ENCODE measurements at places on chromosomes 4 and X.
A peak's percentile ranks its signal among the peaks of the same experiment; 100 is the strongest.

DNA sequence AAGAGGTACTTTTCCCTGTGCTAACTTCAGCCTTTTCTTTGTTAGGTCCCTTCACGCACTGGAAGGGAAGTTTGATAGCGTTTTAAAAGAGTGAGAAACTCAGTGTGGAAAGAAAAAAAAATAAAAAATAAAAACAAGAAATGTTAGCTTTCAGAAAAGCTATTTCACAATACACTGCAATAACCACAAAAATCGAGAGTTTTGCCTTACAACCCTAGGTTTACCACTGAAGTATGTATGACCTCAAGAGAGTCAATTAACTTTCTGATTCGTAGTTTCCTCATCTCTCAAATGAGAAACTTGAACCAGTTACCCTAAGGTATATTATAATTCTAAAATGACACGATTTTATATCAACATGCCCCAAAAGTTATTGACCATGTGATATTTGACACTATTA is 93.9 kb upstream of the JADE1 start:
- DNase-seq = no peak

GRCh38 chr4:140330311-140330900 is 43.0 kb upstream of the SCOC start:
- no peak for DNase-seq

DNA sequence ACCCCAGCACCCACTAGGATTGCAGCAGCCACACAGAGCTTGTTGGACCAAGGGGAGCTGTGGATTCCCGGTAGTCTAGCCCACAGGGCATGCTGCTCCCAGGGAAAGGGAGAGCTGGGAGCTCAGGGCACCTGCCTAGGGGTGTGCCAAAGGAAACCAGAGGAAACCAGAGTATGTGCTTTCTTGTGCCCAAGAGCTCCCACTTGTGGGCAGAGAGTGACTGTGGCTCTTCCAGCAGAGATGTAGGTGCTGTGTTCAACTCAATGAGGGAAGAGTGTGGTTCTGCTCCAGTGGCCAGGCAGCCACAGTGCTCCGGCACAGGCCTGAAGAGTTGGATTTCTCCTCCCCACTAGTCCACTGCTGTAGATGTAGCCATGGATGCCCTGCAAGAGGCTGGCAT is 1050.0 kb upstream of the INTU start:
- DNase-seq = peak; percentile 17

DNA sequence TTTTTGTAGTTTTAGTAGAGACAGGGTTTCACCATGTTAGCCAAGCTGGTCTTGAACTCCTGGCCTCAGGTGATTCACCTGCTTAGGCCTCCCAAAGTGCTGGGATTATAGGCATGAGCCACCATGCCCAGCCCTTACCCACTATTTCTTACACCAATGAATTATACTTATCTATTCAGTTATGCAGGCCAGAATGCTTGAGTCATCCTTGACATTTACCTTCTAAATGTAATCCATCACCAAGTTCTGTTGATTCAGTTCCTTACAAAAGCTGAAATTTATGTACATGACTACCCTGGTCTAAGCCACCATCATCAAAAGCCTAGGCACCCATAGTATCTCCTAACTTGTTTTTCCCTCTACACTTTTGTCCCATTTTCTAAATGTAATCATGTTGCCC is 585.7 kb downstream of the IL15 start:
- no peak for DNase-seq

GRCh38 chr4:7192252-7193029 is at the start of gene SORCS2:
Gene SORCS2 (plus strand): TSS chr4:7192538.
- peak; percentile 72 for DNase-seq

- DNase-seq = no peak
Measured at GRCh38 chrX:7620560-7620959, 222.4 kb upstream of the VCX start.

GRCh38 chr4:100017637-100018310 is 67.7 kb upstream of the H2AZ1 start:
- DNase-seq = no peak

DNA sequence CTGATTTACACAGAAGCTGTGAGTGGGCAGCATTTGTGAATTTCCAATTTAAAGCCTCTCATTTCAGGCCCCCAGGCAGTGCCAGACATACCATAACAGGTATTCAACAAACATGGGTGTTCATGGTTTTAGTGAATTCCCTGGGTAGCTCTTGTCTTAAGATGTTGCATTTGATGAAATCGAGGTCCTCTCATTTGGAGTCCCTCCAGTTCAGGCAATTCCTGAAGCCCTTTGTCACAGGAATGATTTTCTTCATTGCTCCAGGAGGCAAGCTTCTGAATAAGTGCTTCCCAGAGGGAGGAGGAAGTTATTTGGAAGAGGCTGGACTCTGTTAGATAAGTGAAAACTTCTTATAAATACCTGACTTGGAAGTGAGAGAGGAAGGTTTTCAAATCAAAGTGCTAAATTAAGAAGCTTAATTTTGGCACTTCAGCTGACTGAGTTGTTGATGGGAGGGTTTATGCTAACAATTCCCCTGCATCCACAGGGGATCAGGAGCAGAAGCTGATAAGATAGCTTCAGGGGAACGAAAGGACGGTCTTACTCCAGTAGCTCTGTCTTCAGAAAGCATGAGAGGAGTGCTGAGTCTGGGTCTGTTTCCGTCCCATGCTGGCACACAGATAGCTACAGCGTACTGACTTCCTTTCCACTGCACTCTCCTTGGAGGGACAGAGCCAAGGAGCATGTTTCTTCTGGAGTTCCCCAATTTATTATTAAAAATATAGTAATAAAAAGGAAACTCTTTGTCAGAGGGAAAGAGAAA is 543.1 kb downstream of the GBA3 start:
- no peak for DNase-seq

DNA sequence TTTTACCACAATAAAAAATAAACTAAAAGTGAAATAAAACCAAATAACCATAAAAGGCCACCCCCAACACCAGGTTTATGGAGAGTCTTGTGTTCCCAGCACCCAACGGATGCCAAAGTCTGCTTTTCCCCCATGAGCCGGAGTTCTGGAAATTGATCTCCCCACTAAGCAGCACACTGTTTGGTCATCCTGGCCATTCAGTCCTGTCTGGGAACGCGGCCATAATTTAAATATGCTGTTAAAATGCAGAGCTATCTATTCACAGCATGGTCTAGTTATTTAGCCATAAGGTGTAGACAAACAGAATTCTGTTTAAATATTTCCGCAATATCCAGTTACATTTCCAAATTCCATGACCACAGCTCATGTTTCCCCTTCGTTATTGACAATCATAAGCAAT is 129.6 kb upstream of the TBL1X start:
- DNase-seq = no peak

- DNase-seq = no peak
Measured at GRCh38 chr4:161519611-161520010, 644.2 kb downstream of the FSTL5 start.

- no peak for DNase-seq
Measured at GRCh38 chrX:2385224-2385623, 115.6 kb downstream of the DHRSX start.

GRCh38 chrX:140733766-140734342 is 24.3 kb downstream of the LINC00632 start:
- peak; percentile 11 for DNase-seq

GRCh38 chr4:1250527-1250812 is 1.5 kb upstream of the CTBP1 start:
- DNase-seq = no peak

DNA sequence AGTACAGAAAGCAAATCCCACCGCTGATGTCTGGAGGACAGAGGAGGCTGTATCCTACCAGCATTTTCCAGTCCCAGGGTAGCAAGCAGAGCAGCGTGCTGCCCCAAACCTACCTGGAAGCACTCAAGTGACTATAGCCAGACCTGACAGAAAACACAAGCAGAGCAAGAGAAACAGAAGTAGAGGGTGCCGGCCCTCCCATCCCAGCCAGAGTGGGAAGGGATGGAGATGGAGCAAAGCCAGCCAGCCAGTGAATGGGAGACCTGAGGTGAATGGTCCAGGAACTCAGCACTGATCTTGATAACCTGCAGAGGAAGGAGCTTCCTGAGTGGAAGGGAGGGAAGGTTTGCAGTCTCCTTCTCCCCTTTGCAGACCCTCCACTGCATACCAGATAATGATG is 185.2 kb downstream of the MAML3 start:
- DNase-seq = no peak

GRCh38 chr4:31461421-31461820 is 741.3 kb downstream of the PCDH7 start:
- DNase-seq = no peak

GRCh38 chrX:73214426-73215094 is at the start of gene NAP1L2:
Gene NAP1L2 (minus strand): TSS chrX:73214851. CDS start chrX:73214492, 359 bp downstream.
- peak; percentile 35 for DNase-seq

- DNase-seq = no peak
Measured at GRCh38 chr4:155541716-155542115, 124.9 kb upstream of the GUCY1A1 start.

DNA sequence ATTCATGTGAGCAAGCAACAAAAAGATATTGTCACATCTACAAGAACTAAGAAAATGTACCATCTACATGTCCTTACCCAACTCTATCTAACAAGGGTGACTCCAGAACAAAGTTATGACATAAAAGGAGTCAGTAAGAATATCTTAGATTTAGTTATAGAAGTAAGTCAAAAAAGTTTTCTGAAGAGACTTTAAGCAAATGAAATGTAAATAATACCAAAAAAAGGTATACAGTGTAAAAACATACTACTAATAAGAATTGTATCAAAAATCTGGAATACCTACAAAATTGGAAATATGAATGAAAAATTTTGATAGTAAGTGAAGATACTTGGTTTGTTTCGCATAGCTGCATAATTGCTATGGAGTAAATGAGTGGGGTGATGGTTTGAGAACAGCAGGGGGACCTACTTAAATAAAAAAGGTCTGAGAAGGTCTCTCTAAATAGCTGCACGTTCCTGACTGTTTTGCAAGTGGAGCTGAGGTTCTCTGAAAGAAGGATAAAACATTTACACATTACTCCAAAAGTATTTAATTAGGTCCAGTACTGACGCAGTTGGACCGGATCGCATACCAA is 51.0 kb upstream of the ENPP6 start:
- no peak for DNase-seq

- peak; percentile 9 for DNase-seq
Measured at GRCh38 chrX:7996414-7996813, 69.2 kb upstream of the PNPLA4 start.

- no peak for DNase-seq
Measured at GRCh38 chr4:42641161-42641560, 15.7 kb downstream of the ATP8A1 start.

- DNase-seq = no peak
Measured at GRCh38 chr4:141899103-141899502, 262.7 kb downstream of the IL15 start.

GRCh38 chr4:76562161-76562560 is 127.1 kb downstream of the SHROOM3 start:
- DNase-seq = no peak

DNA sequence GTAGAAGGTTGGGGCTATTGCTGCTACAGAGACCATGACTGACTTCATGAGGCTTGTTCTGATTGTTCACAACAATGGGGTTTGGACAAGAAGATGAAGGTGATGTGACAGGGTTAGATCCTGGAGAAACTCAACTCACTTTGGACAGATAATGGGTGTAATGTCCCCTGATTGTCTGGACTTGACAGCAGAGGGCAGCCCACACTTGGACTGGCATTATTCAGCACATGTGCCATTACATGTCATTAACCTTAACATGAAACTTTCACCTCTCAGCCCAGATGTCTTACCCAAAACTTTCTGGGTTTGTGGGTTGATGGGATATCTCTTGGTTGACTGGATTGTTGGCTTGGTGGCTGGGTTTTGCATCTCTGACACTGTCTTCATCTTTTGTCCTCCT is 101.5 kb downstream of the MXRA5 start:
- no peak for DNase-seq

GRCh38 chr4:82753238-82753637 is 45.4 kb downstream of the SCD5 start:
- DNase-seq = no peak

Data from WTC11 (cell line).